GM13976 (cell line): ENCODE measurements at places on chromosomes 5 and 9.

GRCh38 chr5:130601-131131 is 38.7 kb downstream of the PLEKHG4B start:
- DNase-seq = no peak

DNA sequence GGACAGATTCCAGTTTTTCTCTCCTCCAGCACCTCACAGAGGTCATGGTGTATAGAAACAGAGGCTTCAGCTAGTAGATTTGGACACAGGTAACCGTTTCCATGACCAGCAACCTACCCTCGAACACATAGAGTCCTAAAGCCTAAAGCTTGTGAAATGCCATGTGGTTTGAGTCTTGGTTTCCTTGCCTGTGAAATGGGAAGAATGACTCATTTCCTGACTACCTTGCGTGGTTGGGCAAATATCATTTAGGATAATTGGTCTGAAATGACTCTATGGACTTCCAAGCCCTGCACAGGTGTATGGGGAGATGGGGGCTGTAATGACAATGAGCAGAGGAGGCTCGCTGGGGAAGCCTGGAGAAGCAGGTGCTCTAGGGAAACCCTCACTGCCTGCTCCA is 134.6 kb downstream of the TTLL11 start:
- DNase-seq = no peak

DNA sequence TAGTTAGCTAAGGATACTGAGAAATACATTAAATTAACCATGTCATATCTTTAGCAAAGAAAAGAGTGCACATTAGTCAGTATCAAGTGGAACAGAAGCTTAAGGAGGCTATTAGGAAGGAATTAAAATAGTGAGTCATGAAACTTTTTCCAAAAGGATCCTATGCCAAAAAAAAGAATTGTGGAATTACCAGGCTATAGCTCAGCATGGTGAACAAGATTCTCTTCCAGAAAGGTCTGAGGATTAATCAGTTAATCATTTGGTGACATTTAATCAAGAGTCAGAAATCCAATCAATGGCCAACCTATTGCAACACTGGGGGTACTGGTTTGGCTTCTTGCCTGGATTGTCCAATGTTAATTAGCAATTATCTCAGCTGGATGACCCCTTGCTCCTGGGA is 244.5 kb upstream of the NMUR2 start:
- no peak for DNase-seq

- no peak for DNase-seq
Measured at GRCh38 chr5:116575326-116576052, 866 bp upstream of the SEMA6A start.

DNA sequence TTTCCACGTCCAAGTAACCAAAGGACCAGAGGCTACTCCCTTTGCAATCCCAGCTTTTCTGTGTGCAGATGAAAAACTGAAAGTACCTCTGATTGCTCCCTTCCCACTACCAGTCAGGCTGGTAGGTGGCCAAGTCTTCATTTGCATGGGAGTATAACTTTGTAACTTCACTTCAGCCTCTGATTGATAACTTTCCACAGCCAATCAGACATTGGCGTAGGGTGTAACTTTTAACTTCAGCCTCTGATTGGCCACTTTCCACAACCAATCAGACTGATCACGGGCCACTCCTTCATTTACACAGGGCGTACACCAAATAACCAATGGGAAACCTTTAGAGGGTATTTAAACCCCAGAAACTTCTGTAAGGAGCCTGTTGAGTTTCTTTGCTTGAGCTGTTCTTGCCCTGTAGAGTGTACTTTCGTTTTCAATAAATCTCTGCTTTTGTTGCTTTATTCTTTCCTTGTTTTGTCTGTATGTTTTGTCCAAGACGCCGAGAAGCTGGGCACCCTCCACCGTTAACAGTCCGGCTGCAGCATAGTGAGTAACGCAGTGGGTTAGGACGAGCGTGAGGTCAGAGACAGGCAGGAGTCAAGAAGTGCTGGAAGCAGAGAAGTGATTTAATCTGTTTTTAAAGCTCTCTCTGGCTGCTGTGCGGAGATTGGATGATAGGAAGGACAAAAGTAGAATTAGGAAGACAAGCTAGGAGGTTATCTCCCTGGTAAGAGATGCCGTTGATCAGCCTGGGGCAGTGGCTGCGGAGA is 3.5 kb upstream of the EXOSC2 start:
- peak; percentile 38 for DNase-seq

GRCh38 chr9:12516573-12516972 is 176.6 kb upstream of the TYRP1 start:
- DNase-seq = no peak

GRCh38 chr9:15305470-15305869 is 1.5 kb downstream of the TTC39B start:
- DNase-seq = no peak

DNA sequence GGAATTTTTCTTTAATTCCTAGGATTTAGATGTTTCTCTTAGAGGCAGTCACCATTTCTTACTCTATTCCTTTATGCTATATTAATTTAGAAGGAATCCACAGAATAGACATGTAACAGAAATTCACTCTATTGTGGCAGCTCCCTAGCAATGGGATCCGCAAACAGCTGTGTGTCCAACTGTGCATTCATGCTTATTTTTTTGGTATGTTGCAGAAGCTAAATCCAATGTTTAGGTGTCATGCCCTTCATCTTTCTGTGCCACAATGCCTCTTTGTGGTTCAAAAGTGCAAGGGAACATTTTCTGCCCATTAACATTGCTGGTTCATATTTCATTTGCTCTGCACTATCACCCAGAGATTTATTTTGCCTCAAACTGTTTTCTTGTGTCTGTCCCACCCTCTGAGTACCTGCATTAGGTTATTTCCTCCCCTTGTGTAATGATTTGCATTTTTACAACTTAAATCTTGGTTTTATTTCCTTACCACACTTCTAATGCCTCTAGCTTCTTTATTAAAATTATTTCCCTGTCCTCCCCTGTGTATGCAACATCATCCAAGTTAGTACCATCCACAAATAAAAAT is 816.5 kb downstream of the EFNA5 start:
- no peak for DNase-seq

DNA sequence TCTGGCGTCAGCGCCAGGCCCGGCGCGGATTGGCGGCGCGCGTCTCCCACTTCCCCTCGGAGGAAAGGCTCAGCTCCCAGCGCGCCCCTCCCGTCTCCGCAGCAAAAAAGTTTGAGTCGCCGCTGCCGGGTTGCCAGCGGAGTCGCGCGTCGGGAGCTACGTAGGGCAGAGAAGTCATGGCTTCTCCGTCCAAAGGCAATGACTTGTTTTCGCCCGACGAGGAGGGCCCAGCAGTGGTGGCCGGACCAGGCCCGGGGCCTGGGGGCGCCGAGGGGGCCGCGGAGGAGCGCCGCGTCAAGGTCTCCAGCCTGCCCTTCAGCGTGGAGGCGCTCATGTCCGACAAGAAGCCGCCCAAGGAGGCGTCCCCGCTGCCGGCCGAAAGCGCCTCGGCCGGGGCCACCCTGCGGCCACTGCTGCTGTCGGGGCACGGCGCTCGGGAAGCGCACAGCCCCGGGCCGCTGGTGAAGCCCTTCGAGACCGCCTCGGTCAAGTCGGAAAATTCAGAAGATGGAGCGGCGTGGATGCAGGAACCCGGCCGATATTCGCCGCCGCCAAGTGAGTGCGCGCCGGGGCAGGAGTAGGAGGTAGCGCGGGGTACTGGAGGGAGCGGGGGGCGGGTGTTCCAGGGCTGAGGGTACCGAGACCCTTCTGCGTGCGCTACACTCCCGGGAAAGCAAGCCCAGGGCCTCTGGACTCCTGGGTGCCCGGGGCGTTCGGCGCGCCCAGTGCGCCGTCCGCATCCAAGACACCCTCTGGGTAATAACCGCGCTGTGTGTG is at the start of gene MSX2:
Gene MSX2 (plus strand): TSS at position 99 of the 777 bp plus-strand sequence. CDS start 78 bp downstream, at position 177.
- DNase-seq = no peak

GRCh38 chr9:131869348-131869747 is 129.5 kb upstream of the RAPGEF1 start:
- DNase-seq = no peak

GRCh38 chr9:22722492-22722891 is 275.9 kb downstream of the DMRTA1 start:
- DNase-seq = no peak

DNA sequence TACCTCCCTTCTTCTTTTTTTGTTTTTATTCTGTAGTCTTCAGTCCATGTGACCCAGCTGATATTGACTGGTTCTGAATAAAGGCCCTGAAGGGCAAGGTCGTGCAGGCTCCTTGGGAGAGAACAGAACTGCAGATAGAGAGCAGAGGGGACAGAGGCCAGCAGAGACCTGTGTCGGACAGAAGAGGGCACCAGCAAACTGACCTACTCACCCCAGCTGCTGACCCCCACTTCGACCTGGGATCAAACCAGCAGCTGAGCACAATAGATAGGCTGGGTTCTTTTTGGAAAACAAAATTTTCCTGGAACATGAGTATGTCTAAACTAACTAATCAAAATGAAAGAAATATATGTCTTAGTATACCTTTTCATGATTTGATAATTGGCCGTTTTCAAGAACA is 695.1 kb downstream of the NR2F1-AS1 start:
- no peak for DNase-seq

DNA sequence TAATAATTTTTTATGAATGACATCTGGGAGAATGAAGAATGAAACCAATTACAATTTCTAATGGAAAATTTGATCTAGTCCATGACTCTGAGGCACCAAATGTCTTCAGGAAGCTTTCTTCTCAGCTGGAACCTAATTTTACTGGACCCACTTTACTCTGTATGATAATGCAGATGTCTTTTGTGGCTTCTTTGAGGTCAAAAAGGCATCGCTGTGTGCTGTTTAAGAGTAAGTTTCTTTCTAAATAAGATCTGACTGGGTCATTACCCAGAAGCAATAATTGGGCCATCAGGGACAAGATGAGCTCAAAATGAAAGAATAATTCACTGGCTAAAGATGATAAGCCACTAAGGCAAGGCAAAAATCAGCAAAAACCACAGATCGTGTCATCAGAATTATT is 633.4 kb downstream of the PSAT1 start:
- no peak for DNase-seq

DNA sequence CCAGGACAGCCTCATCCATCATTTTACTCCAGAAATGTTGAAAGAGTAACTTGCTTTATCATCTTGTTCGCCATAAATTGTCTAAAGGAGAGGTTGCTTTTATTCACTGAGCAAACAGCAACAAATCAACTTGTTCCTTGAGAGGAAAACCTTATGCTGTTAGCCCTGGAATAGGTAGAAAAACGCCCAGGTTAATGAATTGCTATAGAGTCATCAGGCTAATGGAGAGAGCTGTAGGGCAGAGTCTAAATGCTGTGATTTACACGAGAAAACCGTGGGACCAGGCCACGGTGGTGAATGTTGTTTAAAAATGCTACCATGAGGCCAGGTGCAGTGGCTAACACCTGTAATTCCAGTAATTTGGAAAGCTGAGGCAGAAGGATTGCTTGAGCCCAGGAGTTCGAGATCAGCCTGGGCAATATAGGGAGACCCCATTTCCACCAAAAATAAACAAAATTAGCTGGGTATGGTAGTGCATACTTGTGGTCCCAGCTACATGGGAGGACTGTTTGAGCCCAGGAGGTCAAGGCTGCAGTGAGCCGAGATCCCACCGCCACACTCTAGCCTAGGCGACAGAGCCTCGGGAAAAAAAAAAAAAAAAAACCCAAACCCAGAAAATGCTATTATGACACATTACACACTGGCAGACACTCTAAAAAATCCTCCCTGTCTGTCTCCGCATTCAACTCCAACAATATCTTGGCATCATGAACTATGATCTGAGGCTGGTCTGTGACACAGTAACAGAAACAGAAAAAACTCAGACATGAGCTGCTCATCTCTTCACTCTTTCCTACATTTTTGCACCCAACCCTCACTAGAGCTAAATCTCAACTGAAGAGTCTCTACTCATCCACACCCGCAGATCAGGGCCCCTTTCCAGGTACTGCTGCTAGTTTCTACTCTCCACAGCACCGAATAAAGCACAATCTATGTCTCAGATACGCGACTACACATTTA is 118.6 kb upstream of the RETREG1 start:
- DNase-seq = no peak

DNA sequence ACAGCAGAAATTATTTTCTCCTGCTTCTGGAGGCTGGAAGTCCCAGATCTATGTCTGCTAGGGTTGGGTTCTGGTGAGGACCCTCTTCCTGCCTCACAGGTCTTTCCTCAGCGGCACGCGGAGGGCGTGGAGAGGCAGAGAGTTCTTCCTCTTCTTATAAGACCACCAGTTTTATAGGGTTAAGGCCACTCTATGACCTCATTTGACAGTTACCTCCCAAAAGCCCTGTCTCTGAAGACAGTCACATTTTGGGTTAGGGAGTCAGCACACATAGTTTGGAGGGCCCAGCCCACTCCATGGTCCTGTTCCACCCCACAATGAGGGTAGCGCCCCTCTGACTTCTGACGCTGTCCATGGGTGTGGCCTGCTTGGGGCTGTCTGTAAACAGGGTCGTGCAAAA is 46.7 kb downstream of the TRIP13 start:
- no peak for DNase-seq

- no peak for DNase-seq
Measured at GRCh38 chr5:1172670-1173404, 28.6 kb upstream of the SLC6A19 start.

DNA sequence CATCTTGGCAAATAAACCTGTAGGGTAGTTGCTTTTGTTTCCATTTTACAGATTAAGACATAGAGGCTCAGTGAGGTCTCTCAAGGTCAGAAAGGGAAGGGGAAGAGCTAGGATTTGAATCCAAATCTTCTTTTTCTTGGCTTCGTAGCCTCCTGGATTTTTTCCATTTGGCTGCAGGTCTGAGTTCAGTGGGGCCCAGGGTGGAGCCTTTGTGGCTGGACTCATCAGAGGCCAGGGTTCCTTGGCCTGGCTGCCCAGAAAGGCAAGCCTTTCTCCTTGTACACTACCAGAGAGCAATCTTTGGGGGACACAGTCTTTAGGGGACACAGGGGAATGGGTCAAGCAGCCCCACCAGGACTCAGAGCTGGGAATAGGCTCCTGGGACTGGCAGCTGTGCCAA is 10.5 kb upstream of the TRAF1 start:
- no peak for DNase-seq

GRCh38 chr5:14267991-14268708 is 125.0 kb downstream of the TRIO start:
- DNase-seq = no peak

DNA sequence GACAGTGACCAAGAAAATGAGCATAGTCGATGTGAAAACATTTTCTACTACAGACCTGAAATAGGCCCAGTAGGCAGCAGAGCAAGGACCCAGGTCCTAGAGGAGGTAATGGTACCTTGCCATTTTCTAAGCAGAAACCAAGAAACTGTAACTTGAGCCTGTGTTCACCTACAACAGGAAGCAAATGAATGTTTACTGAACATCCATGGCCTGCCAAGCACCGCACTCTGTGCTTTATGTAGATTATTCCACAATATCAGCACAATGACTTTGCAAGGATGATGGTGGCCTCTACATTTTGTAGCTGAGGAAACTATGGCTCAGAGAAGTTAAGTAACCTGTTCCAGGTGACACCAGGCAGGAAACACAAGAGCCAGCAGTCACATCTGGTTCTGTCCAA is 215.3 kb downstream of the SPOCK1 start:
- DNase-seq = no peak
